Naive thymus-derived CD8-positive, alpha-beta T cell (primary cell): ENCODE measurements at places on chromosomes 11 and 22. TPM values are rescaled to one million over a fixed set of nuclear protein-coding genes. Genes with fewer than 3 reads are reported as not detected.

DNA sequence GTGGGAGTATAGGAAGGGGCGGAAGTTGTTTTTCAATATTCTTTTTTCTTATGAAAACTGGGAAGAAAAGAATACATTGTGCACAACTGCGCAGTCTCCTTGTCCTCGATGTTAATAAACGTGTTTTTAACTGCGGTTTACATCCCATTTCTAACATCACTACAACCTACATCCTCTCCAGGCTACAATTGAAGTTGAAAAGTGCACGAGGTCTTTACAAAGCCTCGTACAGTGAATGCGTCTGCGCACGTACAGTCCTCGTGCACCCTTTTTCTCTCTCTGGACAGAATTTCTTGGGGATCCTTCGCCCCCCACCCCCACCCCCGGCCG lies 102.4 kb downstream of the WT1 start:
- no peak for DNase-seq

DNA sequence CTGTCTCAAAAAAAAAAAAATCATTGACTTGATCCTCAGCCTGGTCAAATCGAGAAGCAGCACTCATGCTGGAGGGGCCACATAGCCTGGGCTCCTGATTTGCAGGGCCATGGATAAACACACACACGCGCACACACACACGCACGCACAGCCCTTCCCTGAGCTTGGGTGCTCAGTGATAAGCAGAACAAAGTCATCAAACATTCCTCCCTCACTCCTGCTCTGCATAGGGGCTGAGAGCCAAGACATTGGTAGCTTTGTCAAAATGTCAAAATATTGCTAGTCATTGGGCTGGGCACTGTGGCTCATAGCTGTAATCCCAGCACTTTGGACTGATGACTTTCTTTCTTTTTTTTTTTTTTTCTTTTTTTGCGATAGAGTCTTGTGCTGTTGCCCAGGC lies 34.0 kb upstream of the A4GALT start:
- no peak for DNase-seq

- DNase-seq, result no peak
Observed at GRCh38 chr22:24697621-24698082, 76.9 kb downstream of the PIWIL3 start.

SCO2 gene
- total RNA-seq, result not detected

FGF19 gene
- total RNA-seq, result not detected

CHCHD10 gene
- total RNA-seq, result 44.3 TPM
